ENCODE measurements at places on chromosomes 16 and 17. TPM values are rescaled to one million over a fixed set of nuclear protein-coding genes. Genes with fewer than 3 reads are reported as not detected.

HS3ST3A1 gene
- total RNA-seq = 0.99 TPM

KRT36 gene
- total RNA-seq = not detected

MYCBPAP gene
- total RNA-seq = 1.7 TPM

C17orf78 gene
- total RNA-seq = not detected
